ENCODE measurements at places on chromosomes 12 and 14. TPM values are rescaled to one million over a fixed set of nuclear protein-coding genes. Genes with fewer than 3 reads are reported as not detected.

- no peak for DNase-seq
Measured at GRCh38 chr14:43877351-43877960, 629.6 kb downstream of the FSCB start.

- DNase-seq: no peak
Measured at GRCh38 chr12:19196959-19197630, 67.6 kb downstream of the PLEKHA5 start.

GRCh38 chr12:124296916-124297351 lies 2.0 kb downstream of the RFLNA start:
- no peak for DNase-seq

The FAR2 gene
- total RNA-seq: 64.4 TPM

GRCh38 chr12:69872804-69873203 lies 47.8 kb downstream of the MYRFL start:
- no peak for DNase-seq
